ENCODE measurements at places on chromosomes 4 and X.

DNA sequence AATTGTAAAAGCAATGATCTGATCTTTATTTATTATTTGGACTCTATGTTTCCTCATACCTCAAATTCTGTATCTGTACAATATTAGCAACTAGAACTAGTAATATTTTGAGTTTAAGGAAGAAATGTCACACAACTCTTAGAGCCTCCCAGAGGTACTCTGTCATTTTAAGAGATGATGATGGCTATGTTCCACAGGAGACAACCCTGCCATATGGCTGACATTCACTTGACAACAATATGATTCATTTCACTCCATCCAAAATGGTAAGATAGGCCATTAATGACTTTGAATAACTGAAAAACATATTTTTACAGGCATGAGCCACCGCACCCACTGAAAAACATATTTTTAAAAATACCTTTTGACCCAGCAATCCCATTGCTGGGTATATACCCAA, 190.3 kb downstream of the MAML3 start:
- no peak for DNase-seq

- no peak for DNase-seq
These were observed 435.5 kb downstream of the NKX6-1 start for GRCh38 chr4:84063619-84064018.

DNA sequence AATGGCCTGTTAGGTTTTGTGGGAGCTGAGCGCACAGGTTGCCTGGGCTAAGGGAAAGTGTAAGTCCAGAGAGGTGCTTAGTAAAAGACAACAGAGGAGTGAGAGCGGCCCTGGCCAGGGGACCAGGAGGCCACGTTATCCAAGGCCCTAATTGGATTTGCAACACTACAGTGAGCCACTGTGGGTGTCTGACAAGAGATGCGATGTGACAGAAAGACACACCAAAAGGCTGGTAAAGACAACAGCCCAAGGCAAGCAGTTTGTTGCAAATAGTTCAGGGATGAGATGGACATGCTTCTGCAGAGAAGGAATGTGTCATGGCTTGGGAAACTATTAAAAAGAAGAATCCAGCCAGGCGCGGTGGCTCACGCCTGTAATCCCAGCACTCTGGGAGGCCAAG, 162.7 kb upstream of the KIT start:
- DNase-seq = no peak

DNA sequence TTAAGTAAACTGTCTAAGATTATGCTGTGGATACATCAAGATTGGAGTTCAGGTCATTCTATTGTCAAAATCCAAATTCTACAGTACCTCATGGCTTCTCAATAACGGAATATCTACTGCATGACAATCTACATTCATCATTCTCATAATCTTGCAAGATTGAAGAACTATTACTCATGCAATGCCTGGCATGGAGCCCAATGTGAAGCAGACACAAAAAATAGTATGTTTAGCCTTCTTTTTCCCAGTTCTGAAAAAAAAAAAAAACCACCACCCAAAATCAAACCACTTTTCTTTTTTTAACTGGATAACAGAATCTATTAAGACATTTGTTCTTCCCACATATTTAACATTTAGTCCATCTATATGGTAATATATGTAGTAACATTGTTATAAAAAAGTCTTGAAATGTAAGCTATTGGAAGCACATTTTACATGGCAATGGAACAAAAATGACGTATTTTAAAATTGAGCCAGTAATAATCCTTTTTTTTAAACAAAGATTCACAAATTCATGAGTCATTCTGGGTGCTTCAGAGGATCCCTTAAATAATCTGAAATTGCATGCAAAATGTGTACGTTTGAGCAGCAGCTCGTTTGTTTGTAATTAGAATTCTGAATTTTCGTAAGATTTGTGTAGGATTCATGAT, 232.2 kb upstream of the FMR1 start:
- no peak for DNase-seq

DNA sequence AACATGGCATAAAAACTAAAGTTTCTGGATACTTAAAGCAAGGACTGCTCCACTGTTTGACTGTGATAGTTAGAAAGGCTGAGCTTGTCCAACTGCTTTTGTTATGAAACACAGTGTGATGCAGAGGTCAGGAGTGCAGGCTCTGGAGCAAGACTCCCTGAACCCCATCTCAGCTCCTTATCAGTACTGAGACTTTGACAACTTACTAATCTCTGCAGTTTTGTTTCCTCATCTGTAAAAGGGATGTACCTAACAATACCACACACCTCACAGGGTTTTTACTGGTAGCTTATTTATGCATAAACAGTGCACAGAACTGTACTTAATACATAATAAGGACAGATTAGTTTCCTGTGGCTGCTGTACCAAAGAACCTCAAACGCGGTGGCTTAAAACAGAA, 804.3 kb downstream of the FSTL5 start:
- DNase-seq = no peak

DNA sequence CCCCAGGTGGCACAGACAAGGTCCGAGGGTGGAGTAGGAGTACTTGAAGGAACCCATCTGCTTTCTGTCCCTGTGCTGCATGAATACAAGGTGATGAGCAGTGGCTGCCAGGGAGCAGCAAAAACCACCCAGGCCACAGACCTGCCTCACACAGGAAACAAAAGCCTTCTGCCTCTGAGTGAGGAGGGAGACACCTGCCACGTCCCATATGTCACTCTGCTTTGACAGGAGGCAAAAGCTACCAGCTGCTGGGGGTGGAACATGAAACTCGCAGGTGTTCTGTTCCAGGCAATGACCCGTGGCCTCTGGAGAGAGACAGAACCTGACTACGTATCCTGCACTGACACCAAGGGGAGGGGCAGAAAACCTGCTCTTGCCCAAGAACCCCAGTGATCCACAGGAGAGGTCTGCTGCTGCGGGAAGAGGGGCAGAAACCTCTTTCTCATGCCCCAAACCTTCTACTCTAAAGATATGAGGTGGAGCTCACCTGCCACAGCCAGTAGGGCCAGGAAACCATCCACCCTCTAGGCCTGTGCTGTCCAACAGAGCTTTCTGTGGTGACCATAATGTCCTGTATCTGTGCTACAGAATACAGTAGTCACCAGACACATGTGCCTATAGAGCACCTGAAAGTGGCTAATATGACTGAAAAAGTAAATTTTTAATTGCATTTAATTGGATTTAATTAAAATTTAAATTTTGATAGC, 172.9 kb downstream of the PRDM5 start:
- DNase-seq = no peak

All from COLO829 (cell line).